ENCODE measurements at places on chromosomes 6 and 20.

GRCh38 chr6:26441977-26442376, 1.7 kb downstream of the BTN3A3 start:
- DNase-seq, result no peak

GRCh38 chr6:29892696-29893095, 49.6 kb upstream of the HLA-A start:
- no peak for DNase-seq

GRCh38 chr6:5241252-5241651, 19.5 kb downstream of the LYRM4 start:
- no peak for DNase-seq

DNA sequence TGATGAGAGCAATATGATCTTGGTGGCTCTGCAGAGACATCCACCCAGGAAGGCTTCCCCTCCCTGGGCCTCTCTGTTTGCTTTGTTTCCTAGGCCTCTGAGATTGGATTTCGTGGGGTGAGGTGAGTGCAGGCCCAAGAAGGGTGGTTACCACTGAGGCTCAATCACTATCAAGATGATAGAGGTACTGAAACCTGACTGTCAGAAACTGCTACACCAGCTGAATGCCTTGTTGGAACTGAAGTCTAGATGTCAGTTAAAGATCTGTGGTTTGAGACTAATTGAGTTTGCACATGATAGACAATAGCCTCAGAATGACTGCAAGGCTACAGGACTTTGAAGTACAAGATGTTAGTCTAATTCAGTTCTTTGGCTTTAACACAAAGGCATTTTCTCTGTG, 15.2 kb downstream of the VNN1 start:
- DNase-seq, result no peak

DNA sequence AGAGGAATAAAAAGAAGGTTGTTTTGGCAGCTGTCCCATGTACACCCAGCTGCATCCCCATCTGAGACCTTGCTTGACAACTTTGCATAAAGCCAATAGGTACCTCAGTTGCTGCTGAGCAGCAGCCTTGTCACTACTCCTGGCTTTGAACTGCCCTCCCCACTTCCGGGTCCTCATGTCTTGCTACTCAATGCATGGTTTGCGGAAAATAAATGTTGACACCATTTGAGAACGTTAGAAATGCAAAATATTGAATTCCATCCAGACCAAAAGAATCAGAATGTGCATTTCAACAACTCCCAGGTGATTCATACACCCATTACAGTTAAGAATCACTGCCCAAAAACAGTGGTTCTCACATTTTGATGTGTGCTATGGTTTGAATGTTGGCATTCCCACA, 32.9 kb downstream of the GPX5 start:
- no peak for DNase-seq

DNA sequence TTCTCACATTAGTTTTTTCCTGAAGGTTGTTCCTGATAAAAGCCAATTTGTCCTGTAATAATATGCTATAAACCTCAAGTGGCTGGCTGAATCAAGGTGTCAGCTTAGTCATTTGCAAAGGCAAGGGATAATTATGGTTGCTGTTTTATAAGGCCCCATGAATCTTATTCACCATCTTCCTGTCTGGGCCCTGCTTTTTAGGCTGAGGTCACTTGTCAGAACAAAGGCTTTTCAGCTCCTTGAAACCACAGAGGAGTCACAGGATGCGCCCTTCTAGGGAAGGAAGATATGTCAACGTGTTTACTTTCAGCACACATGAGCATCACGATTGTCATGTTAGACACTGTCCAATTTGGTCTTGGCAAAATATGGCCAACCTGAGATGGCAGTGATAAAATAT, 64.8 kb upstream of the NAA20 start:
- no peak for DNase-seq

DNA sequence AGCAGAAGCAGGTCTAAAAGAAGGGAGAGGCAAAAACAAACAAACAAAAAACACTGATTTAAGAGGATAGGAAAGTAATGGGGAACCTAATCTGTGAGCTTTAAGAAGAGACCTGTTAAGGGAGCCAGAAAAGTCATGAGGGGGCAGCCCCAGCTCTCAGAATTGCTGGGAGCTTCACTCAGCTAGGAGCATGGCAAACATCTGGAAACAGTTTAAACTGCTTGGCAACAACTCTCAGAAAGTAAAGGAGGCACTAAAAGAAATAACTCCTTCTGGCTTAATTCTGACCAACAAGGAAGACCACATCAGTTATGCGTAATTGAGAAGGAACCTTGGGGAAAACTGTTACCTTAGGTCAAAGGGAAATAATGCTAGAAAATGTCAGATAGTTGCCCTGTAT, 121.4 kb downstream of the LAMP5 start:
- no peak for DNase-seq

- DNase-seq, result no peak
Measured at GRCh38 chr20:24769878-24770627, 179.0 kb upstream of the CST7 start.

DNA sequence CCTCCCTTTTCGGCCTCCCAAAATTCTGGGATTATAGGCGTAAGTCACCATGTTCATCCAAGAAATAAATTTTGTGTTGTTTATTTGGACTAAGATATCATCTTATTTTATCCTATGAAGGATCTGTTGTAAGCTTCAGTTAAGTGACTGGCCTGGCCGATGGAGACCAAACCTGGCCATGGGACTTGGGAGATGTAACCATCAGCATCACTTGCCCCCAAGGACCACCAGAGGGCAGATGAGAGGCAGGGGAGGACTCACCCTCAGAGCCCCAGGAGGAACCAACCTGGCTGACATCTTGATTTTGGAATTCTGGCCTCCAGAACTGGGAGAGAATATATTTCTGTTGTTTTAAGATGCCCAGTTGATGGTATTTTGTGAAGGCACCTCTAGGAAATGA, 266.7 kb downstream of the CDH26 start:
- peak; percentile 71 for DNase-seq

DNA sequence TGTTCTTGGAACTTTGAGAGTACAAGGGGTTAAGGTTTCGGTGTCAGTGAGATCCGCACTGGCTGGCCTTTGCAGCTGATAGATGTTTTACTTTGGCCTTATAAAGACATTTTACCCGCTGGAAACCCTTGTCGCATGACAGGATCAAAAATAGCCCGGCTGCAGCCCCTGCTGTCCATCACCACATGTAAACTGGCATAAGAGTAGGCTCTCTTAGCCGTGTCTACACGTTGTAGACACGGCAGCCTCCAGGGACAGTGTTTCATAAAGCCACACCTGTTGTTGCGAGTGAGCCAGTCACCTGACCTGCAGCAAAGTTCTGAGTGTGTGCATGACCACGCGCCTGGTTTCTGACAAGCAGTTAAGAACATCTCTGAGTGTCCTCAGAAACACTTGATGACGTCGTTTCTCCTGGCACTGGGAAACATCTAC, 8.5 kb downstream of the RBM24 start:
- no peak for DNase-seq

- no peak for DNase-seq
Measured at GRCh38 chr20:18166241-18166881, 28.7 kb downstream of the KAT14 start.

DNA sequence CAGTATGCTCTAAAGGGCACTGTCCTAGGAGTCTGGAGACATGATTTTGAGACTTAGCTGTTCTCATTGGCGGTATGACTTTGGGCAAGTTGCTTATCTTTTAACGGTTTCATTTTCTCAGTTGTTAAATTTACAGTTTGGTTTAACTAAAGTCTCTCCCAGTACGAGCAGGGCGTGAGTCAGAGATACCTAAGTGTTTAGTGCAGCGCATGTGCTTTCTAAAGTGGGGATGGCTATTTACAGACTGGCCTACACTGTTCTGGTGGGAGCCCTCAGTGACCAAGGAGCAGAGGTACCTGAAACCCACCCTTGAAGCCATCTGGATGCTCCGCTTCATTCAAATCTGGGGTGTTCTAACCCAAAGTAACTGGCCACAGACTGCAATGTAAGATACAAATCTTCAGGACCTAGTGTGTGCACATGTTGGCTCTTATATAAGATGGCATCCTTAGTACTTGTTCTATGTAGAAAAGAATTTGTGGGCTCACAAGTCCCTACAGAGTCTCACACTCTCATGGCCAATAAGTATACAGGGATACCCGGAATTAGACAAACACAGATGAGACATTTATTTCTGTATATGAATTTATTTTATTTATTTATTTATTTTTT, 10.7 kb downstream of the MSH5 start:
- DNase-seq, result no peak

DNA sequence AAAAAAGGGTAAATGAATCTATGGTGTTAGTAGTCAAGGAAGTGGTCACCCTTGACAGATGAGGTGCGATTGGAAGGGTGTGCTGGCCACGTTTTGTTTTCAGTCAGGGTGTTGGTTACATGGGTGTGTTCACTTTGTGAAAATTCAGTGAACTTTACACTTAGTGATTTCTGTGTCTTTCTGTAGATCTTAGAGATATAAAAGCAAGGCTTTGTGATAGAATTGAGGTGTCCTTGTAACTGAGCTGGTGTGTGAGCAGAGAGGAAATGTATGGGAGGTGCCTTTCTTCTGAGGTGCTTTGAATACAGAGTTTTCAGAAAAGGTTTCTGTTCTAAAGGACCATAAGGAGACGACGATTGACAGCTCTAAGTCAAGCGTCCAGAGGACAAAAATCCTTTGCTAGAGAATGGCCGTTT, 90.5 kb downstream of the SAMD3 start:
- no peak for DNase-seq

Measured in HTR-8/SVneo (cell line).